ENCODE measurements at places on chromosomes 7 and 10. TPM values are rescaled to one million over a fixed set of nuclear protein-coding genes. Genes with fewer than 3 reads are reported as not detected.
A peak's percentile ranks its signal among the peaks of the same experiment; 100 is the strongest.

DNA sequence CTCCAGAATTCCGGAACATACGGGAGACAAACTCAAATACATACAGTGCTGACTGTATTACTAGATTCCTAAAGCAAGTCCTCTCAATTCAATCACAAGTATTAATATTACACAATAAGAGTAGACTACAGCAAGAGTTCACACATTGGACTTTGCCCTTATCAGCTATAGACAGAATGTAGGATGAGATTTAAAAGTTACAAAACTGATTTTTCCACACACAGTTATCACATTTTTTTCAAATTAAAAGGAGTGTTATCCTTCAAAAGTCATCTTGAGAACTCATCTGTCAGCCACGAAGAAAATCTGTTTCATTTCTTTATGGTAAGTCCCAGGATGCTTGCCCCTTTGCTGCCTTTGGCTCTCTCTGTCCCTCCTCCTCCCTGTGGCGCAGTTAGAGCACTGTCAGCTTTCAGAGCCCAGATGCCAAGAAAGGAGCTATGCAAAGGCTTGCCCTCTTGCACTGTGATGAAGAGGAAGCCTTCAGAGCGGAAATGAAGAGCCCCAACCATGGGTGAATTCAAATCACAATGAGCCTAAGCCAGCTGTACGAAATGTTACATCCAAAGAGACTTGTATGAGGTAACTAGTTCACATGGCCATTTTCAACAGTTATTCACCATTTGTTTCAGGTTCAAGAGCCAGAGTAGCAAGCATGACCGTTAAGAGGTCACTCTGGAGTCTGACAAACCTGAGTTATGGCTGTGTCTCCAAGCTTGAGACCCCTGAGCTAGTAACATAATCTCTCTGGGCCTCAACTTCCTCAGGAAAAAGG lies 10.7 kb downstream of the NCOA4 start:
- DNase-seq = no peak
- H3K4me1 ChIP-seq = peaks cover 64% of the 10 kb centered on the region
- H3K27ac ChIP-seq = peak overlapping the region; percentile 22
- H3K27me3 ChIP-seq = no peaks in the 10 kb centered on the region

- H3K4me3 ChIP-seq = no peak overlapping the region
- no peak overlapping the region for H3K27ac ChIP-seq
- H3K36me3 ChIP-seq = no peaks in the 10 kb centered on the region
- DNase-seq = peak; percentile 57
These were observed 220.2 kb downstream of the DGKI start for GRCh38 chr7:137626469-137627067.

MEIG1 gene
- total RNA-seq = 0.91 TPM

DNA sequence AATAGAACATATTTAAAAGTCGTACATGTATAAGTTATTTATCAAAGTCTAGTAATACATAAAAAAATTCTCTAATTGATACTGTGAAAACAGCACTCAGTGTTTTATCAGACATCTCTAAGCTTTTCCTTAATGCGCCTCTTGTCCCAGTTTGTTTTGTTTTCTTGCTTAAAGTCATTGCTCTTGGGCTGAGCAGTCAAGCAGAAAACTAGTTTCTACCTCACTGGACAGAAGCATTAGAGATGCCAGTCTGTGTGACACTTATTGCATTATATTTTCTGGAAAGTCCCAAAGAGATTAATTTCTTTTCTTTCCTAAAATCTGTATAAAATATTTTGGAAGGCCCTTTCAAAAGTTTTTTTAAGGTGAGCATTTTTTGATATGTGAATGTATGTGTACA lies 236.2 kb downstream of the PCLO start:
- no peak for DNase-seq
- no peaks in the 10 kb centered on the region for H3K36me3 ChIP-seq
- H3K4me1 ChIP-seq = no peaks in the 10 kb centered on the region
- H3K27me3 ChIP-seq = no peaks in the 10 kb centered on the region

UTF1 gene
- not detected for total RNA-seq

Measured in activated CD8-positive, alpha-beta memory T cell treated with anti-CD3 and anti-CD28 coated beads, Interleukin-2, amount 10 ng/mL, durations not matched to agents 7 days and 5 days (primary cell).